ENCODE measurements at places on chromosomes 2 and 18.

GRCh38 chr2:236046715-236047114 lies 121.5 kb downstream of the GBX2 start:
- no peak for DNase-seq

- no peak for DNase-seq
Measured at GRCh38 chr2:69689466-69689865, 45.9 kb upstream of the AAK1 start.

GRCh38 chr18:7892556-7892955 lies 325.4 kb downstream of the PTPRM start:
- no peak for DNase-seq

DNA sequence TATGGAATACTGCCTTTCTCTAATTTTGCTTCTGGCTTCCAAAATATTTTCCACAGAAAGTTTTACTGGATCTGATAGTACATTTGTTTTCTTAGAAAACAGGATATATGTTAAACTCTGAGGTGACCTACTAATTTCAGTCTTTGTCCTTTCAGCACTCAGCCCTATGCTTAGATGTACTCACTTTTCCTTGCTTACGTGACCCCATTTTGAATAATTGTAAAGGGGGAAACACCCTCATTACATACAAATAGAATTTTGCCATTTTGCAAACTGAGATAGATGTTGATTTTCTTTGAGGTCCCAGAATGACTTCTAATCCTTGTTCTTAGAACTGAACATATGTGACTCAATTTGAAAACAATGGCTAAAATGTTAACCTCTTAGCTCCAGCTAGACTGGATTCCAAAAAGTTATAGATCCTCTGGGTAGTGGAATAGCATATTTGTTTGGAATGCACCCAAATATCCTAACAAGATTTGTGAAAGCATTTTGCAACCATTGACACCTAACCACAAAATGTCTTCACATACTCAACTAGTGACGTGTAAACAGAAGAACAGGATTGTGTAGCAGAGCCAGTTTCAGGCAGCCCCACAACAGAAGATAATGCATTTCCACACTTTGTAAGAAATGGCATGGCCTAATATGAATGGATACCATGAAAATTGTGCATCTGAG lies 44.8 kb upstream of the EHBP1 start:
- DNase-seq = no peak

GRCh38 chr2:288758-289361 lies 969 bp upstream of the ALKAL2 start:
- no peak for DNase-seq

GRCh38 chr2:98563394-98563793 lies 44.9 kb downstream of the COA5 start:
- no peak for DNase-seq

- DNase-seq = no peak
Measured at GRCh38 chr2:231189571-231190495, 8.6 kb upstream of the ARMC9 start.

DNA sequence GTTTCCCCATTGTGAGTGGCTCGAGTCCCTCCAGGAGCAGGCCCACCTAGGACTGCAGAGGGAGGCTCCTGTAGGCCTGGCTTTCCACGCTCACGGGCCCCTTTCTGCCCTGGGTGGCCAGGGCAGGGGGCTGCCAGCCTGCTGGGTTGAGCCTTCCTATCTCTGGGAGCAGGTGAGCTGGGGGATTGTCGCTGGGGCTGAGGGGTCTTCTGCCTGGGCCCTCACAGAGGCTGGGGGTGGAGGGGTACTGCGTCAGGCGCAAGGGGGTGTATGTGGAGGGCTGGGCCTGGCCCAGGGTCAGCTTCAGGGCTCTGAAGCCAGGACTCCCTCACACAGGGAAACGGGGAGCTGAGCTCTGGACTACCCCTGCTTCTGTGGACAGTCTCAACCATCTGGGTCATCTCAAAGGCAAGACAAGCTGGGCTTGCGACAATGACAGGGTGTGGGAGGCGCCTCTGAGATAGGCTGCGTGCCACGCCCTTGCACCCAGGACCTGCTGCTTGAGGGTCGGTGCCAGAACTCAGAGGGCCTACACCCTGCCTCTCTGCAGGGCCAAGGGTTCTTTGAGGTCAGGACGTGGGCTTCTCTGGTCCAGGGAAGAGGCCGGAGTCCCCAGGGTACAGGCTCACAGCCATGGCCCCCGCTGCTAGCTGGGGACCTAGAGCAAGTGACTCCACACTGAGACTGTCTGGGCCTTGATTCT lies 206.1 kb downstream of the TWIST2 start:
- DNase-seq = no peak

GRCh38 chr18:29060349-29060748 lies 883.4 kb upstream of the CDH2 start:
- peak; percentile 11 for DNase-seq

GRCh38 chr2:167331636-167332232 lies 443.5 kb downstream of the XIRP2 start:
- no peak for DNase-seq

GRCh38 chr2:109702250-109702985 lies 88.3 kb downstream of the SOWAHC start:
- DNase-seq = no peak

DNA sequence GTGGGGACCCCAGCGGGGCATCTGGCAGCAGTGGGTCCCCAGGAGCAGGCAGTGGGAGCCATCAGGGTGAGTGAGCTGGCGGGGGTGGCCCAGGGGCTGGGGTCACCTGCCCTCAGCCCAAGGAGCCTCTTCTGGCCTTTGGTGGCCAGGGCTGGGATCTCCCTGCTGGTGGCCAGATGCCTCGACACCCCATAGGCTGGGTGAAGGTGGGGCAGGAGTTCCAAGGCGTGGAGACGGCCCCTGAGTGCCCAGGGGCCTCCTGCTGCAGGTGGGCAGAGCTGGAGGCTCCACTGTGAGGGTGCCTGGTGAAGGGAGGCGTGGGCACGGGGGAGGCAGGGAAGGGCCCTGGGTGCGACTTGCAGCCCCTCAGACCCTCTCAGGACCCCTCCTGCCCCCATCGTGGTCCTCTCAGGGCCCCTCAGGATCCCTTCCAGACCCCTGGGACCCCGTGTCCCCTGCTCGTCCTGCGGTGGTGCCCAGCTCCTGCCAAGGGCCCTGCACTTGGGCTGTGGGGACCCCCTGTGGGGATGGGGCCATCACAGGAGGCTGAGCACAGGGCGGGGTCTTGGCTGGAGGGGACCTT lies 5.0 kb upstream of the GPR35 start:
- DNase-seq = no peak

DNA sequence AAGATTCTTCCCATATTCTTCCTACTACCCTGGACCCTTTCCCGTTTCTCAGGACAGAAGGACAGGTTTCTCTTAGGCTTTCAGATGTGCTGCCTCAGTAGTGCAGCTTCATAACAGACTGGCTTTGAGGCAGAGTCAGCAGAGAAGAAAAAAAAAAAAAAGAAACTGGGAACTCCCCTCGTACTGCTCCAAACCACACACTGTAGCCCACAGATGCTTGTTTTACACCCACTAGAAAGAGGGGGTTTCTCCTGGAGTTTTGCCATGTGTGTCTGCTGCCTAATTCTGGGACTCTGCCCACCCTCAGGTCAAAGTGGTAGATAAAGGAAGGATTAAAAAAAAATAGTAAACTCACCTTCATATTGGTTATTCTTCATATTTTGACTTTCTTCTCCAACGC lies 95.9 kb downstream of the NCOA1 start:
- DNase-seq = no peak

GRCh38 chr2:239146011-239146641 lies 254.7 kb downstream of the HDAC4 start:
- DNase-seq = no peak

- no peak for DNase-seq
Measured at GRCh38 chr2:5734859-5735520, 42.8 kb downstream of the SOX11 start.

DNA sequence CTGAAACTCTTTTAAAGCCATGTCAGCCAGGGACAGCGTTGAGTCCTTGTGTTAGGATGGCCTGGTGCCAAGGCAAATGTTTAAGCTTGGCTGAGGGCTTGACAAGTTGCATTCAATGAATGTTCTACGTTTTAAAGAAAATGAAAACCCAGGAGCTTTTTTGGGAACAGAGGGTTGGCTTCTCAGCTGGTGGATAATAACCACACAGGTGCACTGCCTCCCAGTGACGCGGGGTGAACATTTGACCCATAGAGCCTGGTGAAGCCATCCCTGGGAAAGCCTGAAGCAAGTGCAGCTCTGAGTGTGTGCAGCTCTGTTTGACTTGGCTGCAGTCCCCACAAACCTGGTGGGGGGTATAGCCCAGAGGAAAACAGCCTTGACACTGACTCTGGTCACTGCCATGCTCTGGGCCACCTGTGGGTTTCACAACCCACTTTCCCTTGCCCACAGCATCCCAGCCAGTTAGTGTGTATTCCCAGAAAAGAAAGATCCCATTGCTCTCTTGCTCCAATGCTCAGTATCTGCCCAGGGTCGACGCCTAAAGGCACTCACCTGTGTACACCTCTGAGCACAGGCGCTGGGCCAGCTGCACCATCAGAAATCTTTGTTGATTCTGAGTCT lies 874.9 kb downstream of the RNF144A start:
- DNase-seq = no peak

GRCh38 chr2:105446501-105446900 lies 47.6 kb upstream of the FHL2 start:
- no peak for DNase-seq

DNA sequence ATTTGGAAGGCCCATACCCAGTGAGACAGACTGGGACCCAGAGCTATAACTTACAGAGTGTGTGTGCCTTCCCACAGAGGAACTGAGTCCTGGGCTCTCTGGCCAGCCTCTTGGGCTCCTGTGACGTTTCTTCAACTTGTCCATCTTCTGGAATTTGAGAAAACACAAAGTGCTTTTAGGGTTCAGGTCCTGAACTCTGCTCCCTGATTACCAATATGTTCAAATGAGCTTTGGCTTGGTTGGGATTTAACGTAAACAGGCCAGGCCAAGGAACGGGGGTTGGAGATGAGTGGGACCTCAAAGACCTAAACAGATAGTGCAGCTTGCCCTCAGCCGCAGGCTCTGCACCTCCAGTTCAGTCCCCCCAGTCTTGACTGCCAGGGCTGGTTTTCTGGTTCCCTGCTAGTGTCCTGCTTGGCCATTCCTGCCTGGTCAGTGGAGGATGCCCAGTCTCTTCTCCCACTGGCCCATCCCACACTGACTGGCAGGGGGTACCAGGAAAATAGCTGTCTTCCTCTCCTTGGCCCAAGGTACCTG lies 44.9 kb downstream of the TMEM17 start:
- no peak for DNase-seq

GRCh38 chr2:235229236-235229635 lies 264.6 kb upstream of the AGAP1 start:
- no peak for DNase-seq

- DNase-seq = peak; percentile 82
Measured at GRCh38 chr2:231601356-231602229, 8.9 kb downstream of the TEX44 start.

- DNase-seq = no peak
Measured at GRCh38 chr2:96243843-96244242, 22.0 kb downstream of the TMEM127 start.

DNA sequence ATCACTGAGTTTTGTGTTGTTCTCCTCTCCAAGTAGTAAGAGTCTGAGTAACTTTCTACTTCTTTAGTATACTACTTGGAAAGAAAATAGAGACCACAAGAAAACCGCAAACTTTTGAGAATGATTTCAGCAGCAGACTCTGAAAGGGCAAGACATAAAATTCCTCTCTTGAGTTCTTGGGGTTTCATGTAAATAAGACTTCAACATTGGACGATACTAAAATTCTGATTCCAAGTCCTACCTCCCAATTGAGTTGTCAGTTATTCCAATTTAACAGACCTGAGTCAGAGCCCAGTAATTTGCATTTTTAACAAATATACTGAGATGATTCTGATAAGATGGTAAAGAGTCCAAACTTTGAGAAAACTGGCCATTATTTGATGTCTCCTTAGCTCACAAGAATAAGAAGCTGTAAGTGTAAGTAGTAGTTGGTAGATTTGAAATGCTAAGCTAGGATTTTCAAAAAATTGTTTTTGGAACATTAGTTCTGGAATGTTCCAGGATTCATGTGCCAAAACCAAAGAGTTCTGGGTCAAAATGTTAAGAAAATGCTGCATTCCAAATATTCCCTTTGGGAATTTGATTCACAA lies 261.6 kb upstream of the SPOPL start:
- DNase-seq = no peak

DNA sequence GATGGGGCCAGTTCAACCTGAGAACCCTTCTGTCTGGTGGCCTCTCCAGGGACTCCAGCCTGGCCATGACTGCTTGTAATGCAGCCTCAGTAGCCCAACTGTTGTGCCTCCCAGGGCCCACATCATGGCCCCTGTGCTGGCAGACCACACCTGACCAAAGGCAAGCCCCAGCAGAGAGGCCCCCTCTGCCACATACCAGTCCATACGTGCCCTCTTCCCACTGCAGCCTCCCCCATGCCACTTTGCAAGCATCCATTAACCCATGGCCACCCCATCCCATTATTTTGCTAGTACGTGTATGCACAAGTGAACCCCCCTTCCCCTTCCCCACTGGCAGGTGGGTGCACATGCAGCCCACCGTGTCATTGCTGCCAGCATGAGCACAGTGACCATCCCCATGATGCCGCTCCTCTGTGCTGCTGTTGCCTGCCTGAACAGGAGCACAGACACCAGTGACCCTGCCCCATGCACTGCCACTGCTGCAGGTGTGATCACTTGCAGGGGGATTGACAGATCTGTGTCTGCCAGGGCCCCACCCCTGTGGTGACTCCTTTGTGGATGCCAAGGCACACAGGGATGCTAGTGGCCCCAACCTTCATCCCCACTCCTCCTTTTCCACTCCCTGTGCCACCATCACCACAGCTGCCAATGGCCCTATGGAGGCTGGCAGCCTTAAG lies 330.0 kb upstream of the DSEL start:
- no peak for DNase-seq

- no peak for DNase-seq
Measured at GRCh38 chr2:234412726-234413125, 84.2 kb downstream of the ARL4C start.

DNA sequence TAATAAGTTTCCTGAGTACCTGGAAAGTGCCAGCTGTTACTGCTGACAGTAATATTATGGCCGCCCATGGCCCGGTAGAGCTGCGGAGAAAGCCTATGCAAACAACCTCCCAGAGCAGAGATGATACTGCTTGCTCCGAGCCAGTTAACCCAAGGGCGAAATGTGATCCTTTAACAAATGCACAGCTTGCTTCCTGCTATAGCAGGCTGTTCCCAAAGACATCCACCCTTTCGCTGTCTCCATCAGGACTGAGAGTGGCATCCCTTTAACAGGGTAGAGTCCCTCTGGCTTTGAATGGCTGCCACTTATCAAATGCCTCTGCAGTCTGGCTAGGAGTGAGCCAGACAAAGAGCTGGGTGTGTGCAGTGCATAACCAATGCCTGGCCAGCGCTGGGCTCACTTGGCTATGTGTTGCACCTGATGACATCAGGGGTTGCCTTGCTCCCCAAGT lies 69.7 kb upstream of the DAPL1 start:
- no peak for DNase-seq

GRCh38 chr2:164739966-164740365 lies 101.7 kb downstream of the COBLL1 start:
- DNase-seq = peak; percentile 53

Measured in inflammatory macrophage treated with lipopolysaccharide for 4 hours (primary cell).